Left ventricle myocardium inferior (tissue), 1 donor: ENCODE measurements at places on chromosomes 12 and 14. TPM values are rescaled to one million over a fixed set of nuclear protein-coding genes. Genes with fewer than 3 reads are reported as not detected.

The CDKL1 gene
- total RNA-seq, result 1.3 TPM

- no peaks in the 10 kb centered on the region for H3K36me3 ChIP-seq
- DNase-seq, result no peak
- peaks cover 6% of the 10 kb centered on the region for H3K4me1 ChIP-seq
- no peak overlapping the region for H3K4me3 ChIP-seq
- no peak overlapping the region for H3K27ac ChIP-seq
These were observed 77.5 kb downstream of the FIGNL2 start for GRCh38 chr12:51771008-51771407.

The OVCH1 gene
- total RNA-seq, result 0.25 TPM

The CCDC59 gene
- total RNA-seq, result 27.9 TPM

The CLEC4A gene
- total RNA-seq, result 1.5 TPM

GRCh38 chr14:52248057-52248456, 19.4 kb upstream of the PTGDR start:
- no peaks in the 10 kb centered on the region for H3K27me3 ChIP-seq
- no peaks in the 10 kb centered on the region for H3K4me1 ChIP-seq
- no peaks in the 10 kb centered on the region for H3K36me3 ChIP-seq
- DNase-seq, result no peak
- no peak overlapping the region for H3K4me3 ChIP-seq

- peaks cover 13% of the 10 kb centered on the region for H3K4me1 ChIP-seq
- no peak overlapping the region for H3K4me3 ChIP-seq
- DNase-seq, result peak; percentile 91
- no peaks in the 10 kb centered on the region for H3K36me3 ChIP-seq
- H3K27ac ChIP-seq, result peak overlapping the region; percentile 16
These were observed 26.0 kb upstream of the PTGR2 start for GRCh38 chr14:73825551-73826188.

The SLC4A8 gene
- total RNA-seq, result 0.14 TPM

DNA sequence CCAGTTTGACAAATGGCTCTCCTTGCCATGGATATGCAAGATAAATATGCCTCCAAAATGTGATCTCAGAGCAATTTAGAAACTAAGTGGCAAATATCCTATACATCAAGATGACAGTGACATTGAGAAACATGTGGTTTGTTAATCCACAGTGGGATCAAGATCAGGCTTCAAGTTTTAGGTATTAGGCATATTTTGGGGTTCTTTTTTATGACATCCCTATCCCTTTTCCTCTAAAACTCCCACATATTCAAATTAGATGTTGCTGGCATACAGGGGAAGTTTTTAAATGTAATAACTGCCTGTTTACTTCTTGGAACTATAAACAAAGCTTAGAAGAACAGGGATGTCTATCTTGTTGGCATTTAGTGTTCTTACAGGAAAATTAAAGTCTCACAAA, 179.4 kb downstream of the CRADD start:
- H3K36me3 ChIP-seq, result no peaks in the 10 kb centered on the region
- DNase-seq, result no peak
- peaks cover 44% of the 10 kb centered on the region for H3K4me1 ChIP-seq

DNA sequence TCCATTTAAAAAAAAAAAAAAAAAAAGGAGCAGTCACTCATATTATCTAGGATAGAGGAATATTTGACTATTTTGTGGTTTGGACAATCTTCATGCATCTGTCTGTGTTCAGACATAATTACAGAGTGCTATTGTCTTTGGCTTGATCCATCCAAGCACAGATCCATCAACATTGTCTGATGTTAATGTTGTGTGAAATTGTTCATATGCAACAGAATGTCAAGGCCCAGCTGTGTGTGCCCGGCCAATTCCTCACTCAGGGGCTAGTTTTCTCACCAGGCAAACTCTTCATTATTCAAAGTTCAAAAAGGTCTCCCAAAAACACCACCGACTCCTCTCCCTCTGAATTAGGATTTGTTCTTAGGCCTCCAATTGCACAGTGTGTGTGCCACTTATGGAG, 324.9 kb upstream of the TMTC1 start:
- DNase-seq, result no peak
- no peaks in the 10 kb centered on the region for H3K4me1 ChIP-seq
- no peaks in the 10 kb centered on the region for H3K27me3 ChIP-seq
- H3K4me3 ChIP-seq, result no peak overlapping the region
- no peak overlapping the region for H3K27ac ChIP-seq

GRCh38 chr14:99176156-99176945, 95.6 kb downstream of the BCL11B start:
- H3K27ac ChIP-seq, result no peak overlapping the region
- no peak for DNase-seq
- H3K4me1 ChIP-seq, result no peaks in the 10 kb centered on the region
- H3K4me3 ChIP-seq, result no peak overlapping the region
- peaks cover 11% of the 10 kb centered on the region for H3K27me3 ChIP-seq

DNA sequence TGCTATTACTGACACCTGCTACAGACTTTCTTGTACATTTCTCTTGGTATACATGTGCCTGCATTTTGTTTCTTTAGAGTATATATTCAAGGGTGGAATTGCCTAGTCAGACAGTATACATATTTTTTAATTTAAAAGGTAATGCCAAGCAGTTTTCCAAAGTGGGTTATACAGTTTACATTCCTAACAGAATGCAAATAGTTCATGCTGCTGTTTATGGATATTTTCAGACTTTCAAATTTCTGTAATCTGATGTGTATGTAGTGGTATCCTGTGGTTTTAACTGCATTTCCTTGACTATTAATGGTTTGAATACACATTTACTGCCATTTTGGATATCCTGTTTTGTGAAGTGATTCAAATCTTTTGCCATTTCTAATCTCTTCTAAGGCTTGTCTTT, 55.5 kb upstream of the VCPKMT start:
- no peak for DNase-seq
- no peaks in the 10 kb centered on the region for H3K4me1 ChIP-seq
- H3K27me3 ChIP-seq, result no peaks in the 10 kb centered on the region
- H3K4me3 ChIP-seq, result no peak overlapping the region

DNA sequence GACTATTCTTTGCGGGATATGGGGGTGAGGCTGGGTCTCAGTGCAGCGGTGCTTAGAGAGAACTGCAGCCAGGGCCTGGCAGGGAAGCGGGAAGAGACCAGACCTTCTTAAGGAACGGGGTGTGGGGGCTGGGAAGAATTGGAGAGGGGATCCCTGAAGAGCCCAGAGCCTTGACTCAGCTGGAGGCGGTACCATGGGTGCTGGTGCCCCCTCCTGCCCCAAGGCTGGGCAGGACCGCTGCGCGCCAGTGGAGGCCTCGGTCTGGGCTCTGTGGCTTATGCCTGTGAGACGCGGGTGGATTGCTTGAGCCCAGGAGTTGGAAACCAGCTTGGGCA, 1.3 kb upstream of the RNU7-1 start:
- H3K4me3 ChIP-seq, result no peak overlapping the region
- peak overlapping the region; percentile 99 for H3K27ac ChIP-seq
- H3K36me3 ChIP-seq, result peaks cover 42% of the 10 kb centered on the region
- DNase-seq, result no peak
- peaks cover 89% of the 10 kb centered on the region for H3K4me1 ChIP-seq

DNA sequence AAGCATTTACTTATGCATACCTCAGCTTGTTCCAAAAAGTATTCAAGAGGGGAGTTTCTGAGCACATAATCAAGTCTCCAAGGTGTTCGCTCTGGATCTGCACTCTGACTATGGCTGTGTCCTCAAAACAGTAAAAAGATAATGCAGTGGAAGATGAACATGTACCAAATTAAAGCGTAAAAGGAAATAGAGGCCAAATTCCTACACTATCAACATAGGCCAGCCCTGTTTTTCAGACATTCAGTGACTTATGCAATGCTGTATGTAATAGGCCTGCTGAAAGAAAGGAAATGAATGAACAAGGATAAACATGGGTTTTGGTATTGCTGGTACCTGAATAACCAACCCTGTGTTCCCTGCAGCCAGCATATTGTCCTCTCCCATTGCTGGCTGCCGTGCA, 115.7 kb downstream of the SAMD4A start:
- no peaks in the 10 kb centered on the region for H3K27me3 ChIP-seq
- H3K4me1 ChIP-seq, result peaks cover 97% of the 10 kb centered on the region
- H3K36me3 ChIP-seq, result no peaks in the 10 kb centered on the region
- H3K4me3 ChIP-seq, result no peak overlapping the region

GRCh38 chr12:122327494-122328385, 61.4 kb upstream of the VPS33A start:
- H3K27ac ChIP-seq, result no peak overlapping the region
- no peak for DNase-seq
- no peaks in the 10 kb centered on the region for H3K4me1 ChIP-seq
- no peak overlapping the region for H3K4me3 ChIP-seq
- H3K36me3 ChIP-seq, result peaks cover 80% of the 10 kb centered on the region

DNA sequence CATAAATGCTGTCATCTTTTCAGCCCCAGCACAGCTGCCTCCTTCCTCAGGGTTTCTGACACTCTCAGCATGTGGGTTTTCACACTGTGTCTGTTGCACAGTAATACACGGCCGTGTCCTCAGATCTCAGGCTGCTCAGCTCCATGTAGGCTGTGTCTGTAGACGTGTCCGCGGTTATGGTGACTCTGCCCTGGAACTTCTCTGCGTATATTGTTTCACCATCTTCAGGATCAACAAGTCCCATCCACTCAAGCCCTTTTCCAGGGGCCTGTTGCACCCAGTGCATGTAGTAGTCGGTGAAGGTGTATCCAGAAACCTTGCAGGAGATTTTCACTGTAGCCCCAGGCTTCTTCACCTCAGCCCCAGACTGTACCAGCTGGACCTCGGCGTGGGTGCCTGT, 1210.6 kb downstream of the TMEM121 start:
- no peak overlapping the region for H3K27ac ChIP-seq
- no peaks in the 10 kb centered on the region for H3K4me1 ChIP-seq
- H3K36me3 ChIP-seq, result no peaks in the 10 kb centered on the region
- no peak for DNase-seq

The NEMF gene
- total RNA-seq, result 52.7 TPM

DNA sequence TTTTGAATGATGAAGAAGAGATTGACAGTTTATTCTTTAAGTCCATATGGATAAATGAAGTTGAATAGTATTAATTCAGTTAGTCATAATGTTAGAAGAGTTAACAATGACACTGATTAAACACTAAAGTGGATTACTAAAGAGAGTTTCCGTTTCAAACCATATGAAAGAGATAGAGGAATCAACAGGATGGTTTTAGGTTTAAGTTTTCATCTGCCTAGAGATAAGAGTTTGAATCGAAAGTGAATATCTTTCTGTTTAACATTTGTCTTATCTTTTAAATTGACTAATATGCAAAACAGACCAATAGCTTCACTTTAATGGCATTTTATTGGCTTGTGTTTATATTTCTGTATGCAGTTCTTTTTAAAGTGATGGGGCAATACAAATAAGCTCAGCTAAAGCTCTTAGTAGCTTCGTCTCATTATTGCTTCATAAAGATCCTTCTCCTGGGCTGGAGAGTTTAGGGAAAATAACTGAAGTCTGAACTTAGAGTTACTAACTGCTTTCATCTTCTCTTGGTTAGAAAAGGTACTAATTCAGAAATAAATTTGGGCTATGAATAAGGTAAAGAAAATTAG, 66.0 kb downstream of the MIPOL1 start:
- H3K27me3 ChIP-seq, result no peaks in the 10 kb centered on the region
- no peak overlapping the region for H3K27ac ChIP-seq
- DNase-seq, result no peak
- no peak overlapping the region for H3K4me3 ChIP-seq
- H3K36me3 ChIP-seq, result no peaks in the 10 kb centered on the region

DNA sequence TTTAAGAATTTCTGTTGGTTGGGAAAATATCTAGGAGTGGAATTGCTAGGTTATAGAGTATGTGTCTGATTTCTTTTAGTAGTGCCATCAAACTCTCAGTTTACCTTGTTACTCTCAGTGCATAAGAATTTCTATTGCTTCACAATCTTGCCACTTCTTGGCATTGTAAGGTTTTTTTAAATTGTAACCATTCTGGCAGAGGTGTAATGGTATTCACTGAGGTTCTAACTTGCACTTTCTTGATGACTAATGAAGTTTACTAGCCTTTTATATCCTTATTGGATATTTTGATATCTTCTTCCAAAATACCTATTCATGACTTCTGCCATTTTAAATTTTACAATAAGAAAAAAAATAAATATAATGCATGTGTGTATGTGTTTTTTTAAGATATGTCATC, 478.0 kb downstream of the NAV3 start:
- H3K4me1 ChIP-seq, result no peaks in the 10 kb centered on the region
- no peaks in the 10 kb centered on the region for H3K36me3 ChIP-seq

DNA sequence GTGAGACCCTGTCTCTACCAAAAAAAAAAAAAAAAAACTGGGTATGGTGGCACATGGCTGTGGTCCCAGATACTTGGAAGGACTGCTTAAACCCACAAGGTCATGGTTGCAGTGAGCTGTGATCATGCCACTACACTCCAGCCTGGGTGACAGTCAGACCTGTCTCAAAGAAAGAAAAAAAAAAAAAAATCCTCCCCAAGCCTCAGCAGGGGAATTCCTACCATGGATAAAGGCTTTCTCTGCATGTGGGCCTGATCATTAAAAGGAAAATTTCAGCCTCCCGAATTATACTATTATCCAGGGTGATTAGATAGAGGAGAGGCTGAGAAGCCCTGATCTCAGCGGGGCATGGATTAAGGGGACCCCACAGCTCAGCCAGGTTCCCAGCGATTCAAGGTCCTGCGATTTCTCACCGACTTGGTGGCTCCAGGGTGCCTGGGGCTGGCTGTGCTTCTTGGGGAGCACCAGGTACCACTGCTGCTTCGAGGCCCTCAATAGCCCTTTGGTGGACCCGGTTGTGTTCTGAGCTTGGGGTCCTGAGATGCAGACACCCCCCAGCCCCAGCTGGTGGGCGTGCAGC, 5.6 kb downstream of the SH2B3 start:
- peak overlapping the region; percentile 97 for H3K27ac ChIP-seq
- H3K27me3 ChIP-seq, result no peaks in the 10 kb centered on the region
- peaks cover 5% of the 10 kb centered on the region for H3K36me3 ChIP-seq
- DNase-seq, result no peak
- H3K4me1 ChIP-seq, result peaks cover 100% of the 10 kb centered on the region
- H3K4me3 ChIP-seq, result no peak overlapping the region

GRCh38 chr12:20211981-20212421, 156.3 kb upstream of the PDE3A start:
- H3K4me1 ChIP-seq, result peaks cover 44% of the 10 kb centered on the region
- H3K36me3 ChIP-seq, result no peaks in the 10 kb centered on the region
- H3K27me3 ChIP-seq, result no peaks in the 10 kb centered on the region
- peak overlapping the region; percentile 89 for H3K27ac ChIP-seq
- DNase-seq, result no peak

DNA sequence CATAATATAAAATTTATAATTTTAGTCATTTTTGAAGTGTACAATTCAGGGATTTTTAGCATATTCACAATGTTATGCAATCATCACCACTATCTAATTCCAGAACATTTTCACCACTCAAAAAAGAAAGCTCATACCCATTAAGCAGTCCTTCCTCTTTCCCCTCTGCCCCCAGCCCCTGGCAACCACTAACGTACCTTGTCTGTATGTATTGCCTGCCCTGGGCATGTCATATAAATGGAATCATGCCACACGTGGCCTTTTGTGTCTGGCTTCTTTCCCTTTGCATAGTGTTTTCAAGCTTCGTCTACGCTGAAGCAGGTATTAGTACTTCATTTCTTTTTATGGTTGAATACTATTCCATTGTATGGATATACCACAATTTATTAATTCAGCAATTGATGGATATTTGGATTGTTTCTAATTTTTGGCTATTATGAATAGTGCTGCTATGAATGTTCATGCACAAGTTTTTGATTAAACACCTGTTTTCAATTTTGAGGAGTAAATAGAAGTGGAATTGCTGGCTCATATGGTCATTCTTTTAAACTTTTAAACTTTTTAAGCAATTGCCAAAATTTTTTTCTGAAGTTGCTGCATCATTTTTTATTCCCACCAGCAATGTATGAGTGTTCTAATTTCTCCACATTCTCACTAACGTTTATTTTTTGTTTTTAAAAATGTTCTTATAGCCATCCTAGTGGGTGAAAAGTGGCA, 1.6 kb upstream of the SSTR1 start:
- H3K4me1 ChIP-seq, result peaks cover 31% of the 10 kb centered on the region
- peaks cover 53% of the 10 kb centered on the region for H3K27me3 ChIP-seq
- no peak overlapping the region for H3K27ac ChIP-seq
- H3K36me3 ChIP-seq, result no peaks in the 10 kb centered on the region
- no peak overlapping the region for H3K4me3 ChIP-seq

The KCNA5 gene
- total RNA-seq, result 2.6 TPM

The GLIPR1L1 gene
- total RNA-seq, result not detected
